ENCODE measurements at places on chromosomes 6 and 20.

DNA sequence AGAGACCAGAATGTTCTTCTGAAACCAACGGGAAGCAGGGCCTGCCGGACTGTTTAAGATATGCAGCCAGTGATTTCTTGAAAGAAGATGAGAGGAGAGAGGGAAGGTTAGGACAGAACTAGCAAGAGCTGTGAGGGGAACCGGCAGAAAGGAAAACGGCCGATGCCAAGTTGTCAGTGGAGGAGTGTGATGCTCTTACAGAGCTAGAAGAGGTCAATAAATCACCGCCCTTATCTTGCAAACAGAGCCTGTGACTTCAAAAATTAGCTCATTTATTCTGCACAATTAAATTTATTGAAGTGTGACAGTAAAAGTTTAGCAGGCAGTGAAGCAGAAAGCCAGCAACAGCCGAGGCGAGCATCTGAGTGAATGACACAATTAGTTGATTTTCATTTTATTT lies 509.5 kb upstream of the ID4 start:
- DNase-seq = no peak

DNA sequence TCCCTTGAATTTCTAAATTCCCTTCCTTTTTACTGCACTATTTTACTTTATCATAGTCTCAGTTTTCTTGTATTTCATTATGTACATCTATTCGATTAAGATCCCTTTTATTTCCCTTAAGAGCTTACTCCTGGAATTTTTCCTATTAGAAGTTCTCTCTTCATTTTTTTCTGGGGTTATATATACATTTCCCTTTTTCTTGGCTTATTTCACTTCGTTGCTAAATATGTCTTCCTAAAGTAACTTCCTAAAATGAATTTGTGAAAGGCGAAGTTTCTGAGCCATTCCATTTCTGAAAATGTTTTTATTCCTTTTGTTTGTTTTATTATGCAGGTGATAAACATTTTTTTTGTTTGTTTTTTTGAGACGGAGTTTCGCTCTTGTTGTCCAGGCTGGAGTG lies 5.9 kb upstream of the CD109 start:
- no peak for DNase-seq

DNA sequence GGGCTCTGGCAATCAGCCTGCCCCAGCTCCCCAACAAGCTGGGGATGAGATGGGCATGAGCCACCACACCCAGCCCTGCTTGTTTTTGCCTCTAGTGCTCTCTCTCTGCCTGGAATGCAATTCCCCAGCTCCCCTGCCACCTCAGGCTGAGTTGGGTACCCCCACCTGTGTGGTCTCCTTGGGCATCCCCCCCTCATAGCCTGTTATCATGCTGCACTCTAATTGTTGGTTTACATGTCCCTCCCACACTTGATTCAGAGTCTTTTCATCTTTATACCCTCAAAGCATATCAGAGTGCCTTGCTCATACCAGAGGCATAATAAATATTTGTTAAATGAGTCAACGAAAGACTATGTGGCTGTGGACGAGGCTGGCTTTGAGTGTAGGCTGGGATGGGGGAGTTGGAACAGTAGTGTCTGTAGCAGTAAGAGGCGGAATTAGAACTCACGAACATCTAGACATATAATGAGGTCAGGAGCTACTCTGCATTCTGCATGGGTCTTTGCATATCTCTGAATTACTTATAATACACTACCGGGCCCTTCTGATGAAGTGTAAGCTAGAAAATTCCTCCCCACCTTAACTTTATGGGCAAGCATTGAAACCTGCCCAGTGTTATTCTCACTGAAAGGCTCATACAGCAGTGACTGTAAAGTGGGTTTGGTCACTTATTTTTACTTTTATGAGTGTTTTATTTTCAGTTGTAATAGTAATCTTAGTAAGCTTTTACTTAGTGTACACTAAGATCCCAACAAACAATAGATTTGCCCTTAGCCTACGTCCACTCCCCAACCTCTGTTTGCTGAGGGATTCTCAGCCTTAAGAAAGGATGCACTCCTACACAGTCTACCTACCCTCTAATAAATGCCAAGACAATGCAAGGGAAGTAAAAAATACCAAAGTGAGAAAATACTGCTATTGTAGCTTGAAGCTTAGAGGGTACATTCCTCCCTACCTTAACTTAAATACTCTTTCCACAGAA lies 58.7 kb downstream of the EDN1 start:
- peak; percentile 61 for DNase-seq

GRCh38 chr20:57993716-57994431 lies 234.6 kb downstream of the ANKRD60 start:
- DNase-seq = no peak

DNA sequence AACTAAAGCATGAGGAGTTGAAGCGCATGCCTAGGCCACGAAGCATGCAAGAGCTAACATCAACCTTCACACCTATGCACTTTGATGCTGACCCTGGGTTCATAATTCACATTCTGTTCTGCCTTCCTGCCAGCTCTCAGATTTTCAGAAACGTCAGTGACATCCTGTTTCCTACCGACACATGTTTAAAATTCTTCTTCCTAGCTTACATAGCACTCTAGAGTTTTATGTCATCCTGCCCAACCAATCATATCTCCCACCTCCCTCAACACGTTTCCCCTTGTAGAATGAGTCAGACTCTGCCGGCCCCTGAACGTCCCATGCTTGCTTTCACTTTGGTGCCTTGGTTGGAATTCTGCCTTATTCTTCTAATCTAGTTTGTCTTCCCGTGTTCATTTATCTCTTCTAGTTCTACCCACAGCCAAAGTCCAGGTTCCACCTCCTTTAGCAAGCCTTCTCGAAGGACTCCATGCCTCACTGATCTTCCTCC lies 97.2 kb upstream of the MAP7 start:
- DNase-seq = peak; percentile 88

- DNase-seq = peak; percentile 29
Measured at GRCh38 chr6:25010902-25011625, 75.3 kb upstream of the RIPOR2 start.

DNA sequence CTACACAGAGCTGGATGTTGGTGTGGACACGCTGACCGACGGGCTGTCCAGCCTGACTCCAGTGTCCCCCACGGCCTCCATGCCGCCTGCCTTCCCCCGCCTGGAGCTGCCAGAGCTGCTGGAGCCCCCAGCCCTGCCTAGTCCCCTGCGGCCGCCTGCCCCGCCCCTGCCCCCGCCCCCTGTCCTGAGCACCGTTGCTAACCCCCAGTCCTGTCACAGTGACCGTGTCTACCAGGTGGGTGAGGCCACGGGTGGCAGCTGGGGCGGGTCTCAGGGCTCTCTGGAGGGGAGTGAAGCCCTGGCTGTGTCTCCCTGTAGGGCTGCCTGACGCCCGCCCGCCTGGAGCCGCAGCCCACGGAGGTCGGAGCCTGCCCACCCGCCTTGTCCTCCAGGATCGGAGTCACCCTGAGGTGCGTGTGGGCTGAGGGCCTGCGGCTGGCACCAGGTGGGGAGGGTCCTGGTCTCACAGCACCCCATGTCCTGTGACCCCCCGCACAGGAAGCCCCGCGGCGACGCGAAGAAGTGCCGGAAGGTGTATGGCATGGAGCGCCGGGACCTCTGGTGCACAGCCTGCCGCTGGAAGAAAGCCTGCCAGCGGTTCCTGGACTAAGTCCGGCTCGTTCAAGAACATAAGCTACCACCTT lies 2.9 kb downstream of the SLC2A4RG start:
- no peak for DNase-seq

GRCh38 chr20:34403908-34404307 lies 40.8 kb downstream of the ITCH start:
- no peak for DNase-seq

- DNase-seq = no peak
Measured at GRCh38 chr6:149055195-149055899, 262.2 kb upstream of the TAB2 start.

GRCh38 chr20:2507875-2508630 lies 662 bp downstream of the ZNF343 start:
- DNase-seq = peak; percentile 9

GRCh38 chr6:104134876-104135275 lies 724.8 kb downstream of the HACE1 start:
- peak; percentile 62 for DNase-seq

GRCh38 chr20:38278763-38279162 lies 18.2 kb upstream of the KIAA1755 start:
- no peak for DNase-seq

GRCh38 chr6:3577517-3577916 lies 120.7 kb upstream of the SLC22A23 start:
- DNase-seq = no peak

DNA sequence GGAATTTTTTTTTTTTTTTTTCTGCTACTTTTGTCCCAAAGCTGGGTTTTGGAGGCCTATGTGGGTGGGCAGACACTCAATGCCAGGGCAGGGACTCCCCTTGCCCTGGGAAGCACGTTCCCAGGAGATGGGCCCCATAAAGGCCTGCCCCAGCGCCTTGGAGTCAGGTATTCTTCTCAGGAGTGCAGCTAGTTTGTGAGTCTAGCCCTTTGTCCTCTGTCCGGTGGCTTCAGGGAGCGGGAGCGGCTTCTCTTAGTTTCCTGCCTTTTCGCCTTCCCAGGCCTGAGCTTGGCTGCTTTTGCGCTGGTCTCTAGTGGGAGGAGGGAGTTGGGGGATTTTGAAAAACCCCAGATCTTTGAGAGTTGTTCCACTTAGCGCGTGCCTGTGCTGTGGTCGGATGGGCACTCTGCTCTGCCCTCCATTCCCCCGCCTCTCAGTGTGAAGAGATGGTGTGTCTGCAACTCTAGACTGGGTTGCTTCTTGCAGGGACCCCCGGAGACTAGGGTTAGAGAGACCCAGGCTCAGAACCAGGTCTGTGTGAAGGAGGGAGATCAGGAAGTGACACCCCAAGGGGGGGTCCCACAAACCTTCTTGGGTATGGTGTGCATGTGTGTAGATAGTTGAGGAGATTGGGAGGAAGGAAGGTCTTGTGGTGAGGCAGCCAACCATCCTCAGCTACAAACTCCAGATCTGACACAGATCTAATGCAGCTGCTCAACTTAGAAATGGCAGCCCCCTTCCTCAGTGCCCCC lies 1.3 kb downstream of the PLCG1 start:
- peak; percentile 52 for DNase-seq

GRCh38 chr6:104566411-104566810 lies 293.3 kb downstream of the HACE1 start:
- DNase-seq = peak; percentile 14

DNA sequence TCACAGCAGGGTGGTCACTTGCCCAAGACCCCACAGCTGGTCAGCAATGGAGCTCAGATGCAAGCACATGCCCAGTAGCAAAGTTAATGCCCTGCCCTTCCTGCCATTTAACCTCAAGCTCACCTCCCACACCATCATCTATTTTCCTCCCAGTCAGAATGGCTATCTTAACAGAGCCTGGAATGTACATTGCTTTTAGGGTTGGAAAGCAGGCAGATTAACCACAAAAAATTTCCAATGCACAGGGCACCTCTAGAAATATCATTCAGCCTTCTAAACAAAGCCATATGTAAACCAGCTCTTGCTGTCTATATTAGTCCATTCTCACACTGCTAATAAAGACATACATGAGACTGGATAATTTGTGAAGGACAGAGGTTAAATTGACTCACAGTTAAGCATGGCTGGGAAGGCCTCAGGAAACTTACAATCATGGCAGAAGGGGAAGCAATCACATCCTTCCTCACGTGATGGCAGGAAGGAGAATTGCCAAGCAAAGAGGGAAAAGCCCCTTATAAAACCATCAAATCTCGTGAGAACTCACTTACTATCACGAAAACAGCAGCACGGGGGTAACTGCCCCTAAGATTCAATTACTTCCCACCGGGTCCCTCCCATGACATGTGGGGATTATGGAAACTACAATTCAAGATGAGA lies 106.9 kb downstream of the FYN start:
- no peak for DNase-seq

- DNase-seq = peak; percentile 73
Measured at GRCh38 chr20:44572551-44573500, 9.6 kb upstream of the PKIG start.

DNA sequence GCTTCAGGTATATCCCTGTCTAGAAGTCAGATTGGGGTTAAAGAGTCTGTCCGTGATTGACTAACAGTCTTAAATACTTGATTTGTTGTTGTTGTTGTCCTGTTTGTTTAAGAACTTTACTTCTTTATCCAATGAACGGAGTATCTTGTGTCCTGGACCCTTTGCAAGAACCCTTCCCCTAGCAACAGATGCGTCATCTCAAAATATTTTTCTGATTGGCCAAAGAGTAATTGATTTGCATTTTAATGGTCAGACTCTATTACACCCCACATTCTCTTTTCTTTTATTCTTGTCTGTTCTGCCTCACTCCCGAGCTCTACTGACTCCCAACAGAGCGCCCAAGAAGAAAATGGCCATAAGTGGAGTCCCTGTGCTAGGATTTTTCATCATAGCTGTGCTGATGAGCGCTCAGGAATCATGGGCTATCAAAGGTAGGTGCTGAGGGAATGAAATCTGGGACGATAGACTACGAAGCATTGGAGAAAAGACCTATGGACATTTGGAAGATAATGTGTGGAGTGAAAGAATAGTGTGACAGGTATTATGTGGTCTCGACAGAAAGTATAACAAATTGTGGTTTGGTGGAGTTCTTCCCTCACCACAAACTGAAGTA lies at the start of gene HLA-DRA:
TSS of gene HLA-DRA (plus strand) at position 286 of the 613 bp plus-strand sequence. CDS start at position 350, 64 bp downstream.
- peak; percentile 81 for DNase-seq

DNA sequence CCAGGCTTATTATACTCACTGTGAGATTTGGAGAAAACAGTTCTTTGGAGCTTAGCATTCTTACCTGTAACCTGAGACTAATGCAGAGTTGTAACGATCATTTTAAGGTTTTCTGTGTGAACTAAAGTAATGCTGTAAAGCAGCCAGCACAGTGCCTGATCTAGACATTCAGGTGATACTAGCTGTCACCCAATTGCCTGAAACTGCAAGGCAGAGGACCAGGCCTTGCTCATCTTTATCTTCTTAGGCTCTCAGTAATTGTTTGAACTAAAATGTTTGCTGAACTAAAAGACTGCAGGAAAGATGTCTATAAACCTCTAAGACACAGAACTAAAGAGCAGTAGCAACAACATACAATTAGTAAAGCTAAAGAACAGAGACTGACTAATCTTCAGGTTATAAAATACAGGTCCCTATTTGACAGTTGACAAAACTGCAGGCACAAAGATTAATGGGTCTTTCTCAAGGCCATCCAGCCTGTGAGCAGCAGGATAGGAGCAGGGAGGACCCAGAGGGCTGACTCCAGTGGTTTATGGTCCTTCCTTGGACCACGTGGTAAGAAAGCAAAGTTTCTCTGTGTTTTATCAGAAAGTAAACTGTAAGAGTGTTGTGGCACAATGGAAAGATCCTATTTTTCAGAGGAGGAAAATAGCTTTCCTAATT lies 31.4 kb downstream of the SMLR1 start:
- no peak for DNase-seq

DNA sequence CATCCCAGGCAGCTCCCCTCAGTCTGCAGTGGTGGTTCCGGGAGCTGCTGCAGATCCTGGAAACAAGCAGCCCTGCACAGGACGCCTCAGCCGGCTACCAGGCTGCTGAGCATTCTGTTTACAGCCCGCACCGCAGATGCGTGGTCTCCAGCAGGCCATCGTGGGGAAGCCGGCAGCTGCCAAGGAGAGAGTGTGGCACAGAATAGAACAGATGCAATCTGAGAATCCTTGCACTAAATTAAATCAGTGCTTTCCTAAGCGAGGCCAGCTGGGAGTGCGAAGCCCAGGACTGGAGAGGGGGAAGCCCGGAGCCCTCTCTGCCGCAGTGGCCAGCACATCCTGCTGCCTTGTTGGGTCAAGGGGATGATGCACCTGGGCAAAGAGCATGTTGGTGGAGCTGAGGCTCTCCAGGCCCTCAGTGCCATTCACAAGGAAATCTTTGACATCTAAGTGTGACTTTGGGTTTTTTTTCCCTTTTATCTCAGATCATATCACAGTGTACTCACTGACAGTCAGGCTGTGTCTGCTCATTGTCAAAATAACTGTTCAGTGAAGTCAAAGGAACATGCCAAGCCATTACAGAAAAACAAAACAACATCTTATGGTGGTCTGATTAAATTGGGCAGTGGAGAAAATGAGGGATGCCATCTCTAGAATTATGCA lies 118.1 kb downstream of the SYNDIG1 start:
- no peak for DNase-seq
